ENCODE measurements at places on chromosomes 2 and 18. TPM values are rescaled to one million over a fixed set of nuclear protein-coding genes. Genes with fewer than 3 reads are reported as not detected.
A peak's percentile ranks its signal among the peaks of the same experiment; 100 is the strongest.

DNA sequence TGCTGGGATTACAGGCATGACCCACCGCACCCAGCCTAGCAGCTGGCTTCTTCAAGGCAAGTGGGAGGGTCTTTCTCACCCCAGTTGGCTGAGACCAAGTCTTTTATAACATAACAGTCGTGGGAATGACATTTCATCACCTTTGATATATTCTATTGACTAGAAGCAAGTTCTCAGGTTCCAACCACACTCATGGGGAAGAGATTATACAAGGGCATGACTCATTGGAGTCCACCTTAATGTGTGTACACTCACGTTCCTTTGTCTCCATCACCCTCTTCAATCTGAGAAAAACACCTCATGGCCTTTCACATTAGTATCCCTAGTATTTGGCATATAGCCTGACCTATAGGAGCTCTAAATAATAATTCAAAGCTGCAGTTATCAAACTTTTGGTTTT lies 2.8 kb upstream of the BBS5 start:
- no peak for DNase-seq

DNA sequence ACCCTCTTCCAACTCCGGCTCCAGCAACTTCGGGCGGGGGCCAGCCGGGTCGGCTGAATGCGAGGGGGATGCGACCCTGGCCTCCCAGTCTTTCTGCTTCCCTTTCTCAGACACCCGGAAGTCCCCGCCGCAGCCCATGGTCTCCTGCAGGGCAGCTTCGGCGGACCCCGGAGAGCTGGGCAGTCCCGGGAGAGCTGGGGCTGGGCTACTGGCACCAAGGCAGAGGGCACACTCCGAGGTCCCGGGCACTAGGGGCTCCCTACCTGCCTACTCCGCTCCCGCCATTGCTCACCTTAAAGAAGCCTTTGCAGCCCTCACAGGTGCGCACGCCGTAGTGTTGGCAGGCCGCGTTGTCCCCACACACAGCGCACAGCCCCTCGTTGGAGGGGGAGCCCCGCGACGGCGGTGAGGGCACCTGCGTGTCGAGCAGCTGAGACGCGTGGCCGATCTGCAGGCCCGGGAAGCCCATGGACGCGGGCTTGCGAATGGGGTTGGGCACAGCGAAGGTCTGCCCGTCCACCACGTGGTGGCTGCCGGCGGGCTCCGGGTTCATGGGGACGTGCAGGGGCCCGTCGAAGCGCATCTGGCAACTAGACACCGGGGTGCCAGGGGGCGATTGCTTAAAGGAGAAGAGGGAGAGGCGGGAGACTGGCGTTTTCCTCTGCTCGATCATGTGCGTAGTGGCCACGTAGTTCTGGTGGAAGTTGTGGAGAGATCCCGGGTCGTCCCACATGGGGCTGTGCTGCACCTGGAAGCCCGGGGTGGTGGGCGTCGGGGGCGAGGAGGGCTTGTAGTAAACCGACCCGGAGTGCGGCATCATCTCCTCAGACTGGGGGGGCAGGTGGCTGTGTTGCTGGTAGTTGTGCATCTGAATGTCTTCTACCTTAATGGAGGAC lies 3.2 kb downstream of the NR4A2 start:
- DNase-seq: no peak

DNA sequence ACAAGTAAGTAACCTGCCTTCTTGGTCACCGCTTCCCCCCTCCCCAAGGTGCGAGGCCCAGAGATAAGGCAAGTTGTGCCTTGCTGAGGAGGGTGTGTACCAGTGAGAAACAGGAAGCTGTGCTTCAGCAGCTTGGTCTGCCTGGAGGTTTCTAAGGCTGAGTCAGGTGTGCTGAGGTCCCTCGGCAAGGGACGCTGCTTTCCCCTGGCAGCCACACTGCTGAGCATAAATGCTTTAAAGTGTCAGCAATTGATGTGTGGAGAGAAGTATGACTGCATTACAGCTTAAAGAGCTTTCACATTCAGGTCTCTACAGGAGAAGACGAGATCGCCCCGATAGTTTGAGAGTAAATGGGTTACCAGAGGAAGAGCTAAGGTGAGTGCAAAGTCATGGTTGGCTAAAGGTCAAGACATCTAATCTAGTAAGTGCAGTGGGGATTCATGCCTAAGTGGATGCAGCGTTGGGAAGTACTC lies 86.9 kb downstream of the LIMS1 start:
- peak; percentile 88 for DNase-seq

DNA sequence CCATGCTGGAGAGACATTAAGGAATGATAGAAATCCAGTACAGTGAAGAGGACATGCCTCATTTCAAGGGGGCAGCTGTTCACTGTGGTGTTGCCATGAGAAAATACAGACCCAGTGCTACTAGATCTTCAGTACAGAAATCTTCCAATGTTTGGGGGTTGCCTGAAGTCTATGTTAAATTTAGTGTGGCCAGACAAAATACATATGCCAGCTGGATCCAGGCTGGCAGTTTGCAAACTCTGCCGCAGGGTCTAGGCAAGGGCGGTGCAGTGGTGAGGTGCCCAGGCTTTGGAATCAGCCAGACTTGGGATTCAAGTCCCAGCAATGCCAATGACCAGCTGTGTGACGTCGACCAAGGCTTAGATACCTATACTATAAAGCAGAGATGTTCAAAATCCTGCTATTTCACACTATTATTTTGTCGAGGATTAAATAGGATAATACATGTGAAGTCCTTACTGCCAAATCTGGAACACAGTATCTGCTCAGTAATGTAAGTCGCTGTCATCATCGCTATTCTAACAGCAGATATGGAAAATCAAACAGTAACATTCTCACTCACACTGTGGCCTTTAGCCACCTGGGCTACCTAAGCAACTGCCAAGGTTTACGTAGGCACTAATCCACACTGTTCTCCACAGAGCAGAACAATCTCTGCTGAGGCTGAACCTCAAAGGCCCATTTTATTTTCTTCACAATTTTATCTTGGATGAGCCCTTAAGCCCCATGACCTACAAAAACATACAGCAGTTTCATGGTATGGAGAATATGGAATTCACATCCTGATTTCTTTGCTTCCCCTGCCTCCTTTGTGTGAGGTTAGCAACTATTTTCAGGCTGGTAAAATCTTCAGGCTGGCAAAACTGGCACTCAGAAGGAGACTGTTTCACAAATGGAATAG lies 5.9 kb upstream of the TMSB10 start:
- DNase-seq: no peak

DNA sequence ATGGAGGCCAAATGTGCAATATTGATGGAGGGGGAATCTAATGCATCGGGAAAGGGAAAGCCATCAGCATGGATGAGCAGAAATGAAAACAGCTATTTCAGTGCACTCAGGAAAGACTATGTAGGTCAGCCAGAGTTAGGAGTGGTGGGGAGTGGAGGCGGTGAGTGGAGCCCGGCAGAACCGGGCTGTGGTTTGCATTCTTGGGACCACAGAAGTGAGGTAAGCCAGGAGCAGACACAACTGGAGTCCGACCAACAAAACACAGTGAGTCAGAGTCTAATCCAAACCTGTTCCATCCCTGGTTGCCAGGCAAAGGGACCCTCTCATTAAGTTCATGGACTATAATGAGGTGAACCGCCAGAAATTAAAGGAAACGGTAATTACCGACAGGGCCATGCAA lies 61.1 kb upstream of the RAB12 start:
- no peak for DNase-seq

- DNase-seq: peak; percentile 74
These were observed 55.7 kb downstream of the DNMT3A start for GRCh38 chr2:25286025-25286400.

GRCh38 chr2:48532824-48533223 lies 2.9 kb downstream of the STON1 start:
- no peak for DNase-seq

DNA sequence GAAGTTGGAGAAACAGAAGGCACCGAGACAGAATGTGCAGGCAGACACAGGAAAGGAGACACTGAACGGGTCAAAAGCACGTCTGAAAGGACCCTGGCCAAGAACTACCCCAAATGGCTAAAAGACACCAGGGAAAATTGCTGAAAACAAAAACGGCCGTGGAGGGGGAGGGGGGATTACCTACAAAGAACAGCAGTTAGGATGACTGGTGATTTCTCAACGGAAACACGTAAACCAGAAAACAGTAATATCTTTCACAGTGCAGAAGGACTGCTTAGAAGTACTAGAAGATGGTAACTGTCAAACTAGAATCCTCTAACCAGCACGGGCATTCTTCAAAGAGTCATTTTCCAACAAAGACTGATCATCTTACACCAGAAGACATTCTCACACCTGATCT lies 142.6 kb downstream of the HDAC4 start:
- DNase-seq: no peak

- DNase-seq: no peak
These were observed 54.5 kb upstream of the DAPL1 start for GRCh38 chr2:158740621-158741020.

DNA sequence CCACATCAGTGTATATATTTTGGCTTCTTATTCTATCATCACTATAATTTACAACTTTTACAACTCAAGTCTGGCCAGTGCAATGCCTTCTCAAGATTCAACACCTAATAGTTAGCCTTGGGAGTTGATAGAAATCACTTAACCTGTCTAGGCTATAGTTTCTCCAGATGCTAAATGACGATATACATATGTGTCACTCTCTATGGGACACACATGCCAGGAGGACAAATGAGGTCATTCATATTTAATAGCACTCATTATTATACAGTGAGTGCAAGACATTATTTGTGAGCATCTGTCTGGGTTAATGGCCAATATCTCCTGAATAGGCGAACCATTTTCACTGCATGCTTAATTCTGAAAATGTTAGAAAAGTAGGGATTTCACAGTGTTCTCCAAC lies 89.8 kb downstream of the ALK start:
- no peak for DNase-seq

- DNase-seq: no peak
These were observed at the start of gene SERPINB10 for GRCh38 chr18:63907664-63908063. Gene SERPINB10 (plus strand): TSS chr18:63907958. CDS start chr18:63915511, 7,553 bp downstream.

GRCh38 chr18:12947285-12948049 lies at the start of gene SEH1L:
Gene SEH1L (plus strand): TSS chr18:12948011. CDS start chr18:12948122, 111 bp downstream.
- DNase-seq: peak; percentile 100

GRCh38 chr2:144466637-144467036 lies 53.3 kb downstream of the ZEB2 start:
- no peak for DNase-seq

GRCh38 chr18:23852236-23853045 lies 162.1 kb upstream of the TTC39C start:
- no peak for DNase-seq

DNA sequence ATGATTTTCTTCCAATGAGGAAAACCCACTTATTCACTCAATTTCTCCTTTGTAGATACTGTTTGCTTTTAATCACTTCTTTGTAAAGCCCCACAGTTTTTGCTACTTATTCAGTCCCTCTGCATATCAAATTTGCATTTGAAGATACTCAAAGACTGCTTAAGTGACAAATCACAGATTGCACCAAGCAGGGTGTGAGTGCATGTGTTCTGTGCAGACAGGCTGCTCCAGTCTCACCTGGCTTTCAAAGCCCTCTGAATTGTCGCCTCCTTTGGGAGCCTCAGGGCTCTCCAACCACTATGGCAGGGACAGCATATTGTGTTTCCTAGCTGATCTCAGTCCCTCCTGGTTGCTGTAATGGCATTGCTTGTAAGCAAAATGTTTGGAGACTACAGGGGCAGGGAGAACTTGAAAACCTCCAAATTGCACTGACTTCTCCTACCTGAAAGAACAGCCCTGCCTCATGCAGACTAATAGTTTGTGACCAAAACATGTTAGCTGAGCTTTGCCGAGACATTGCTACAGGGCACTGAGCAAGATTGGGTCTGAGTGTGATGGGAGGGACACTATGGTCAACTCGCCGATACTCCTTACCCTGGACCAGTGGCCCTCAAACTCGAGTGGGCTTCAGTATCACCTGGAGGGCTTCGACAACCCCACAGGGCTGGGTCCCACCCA lies 96.8 kb downstream of the POLE4 start:
- DNase-seq: no peak

- no peak for DNase-seq
These were observed 406.5 kb downstream of the XIRP2 start for GRCh38 chr2:167294776-167295140.

DNA sequence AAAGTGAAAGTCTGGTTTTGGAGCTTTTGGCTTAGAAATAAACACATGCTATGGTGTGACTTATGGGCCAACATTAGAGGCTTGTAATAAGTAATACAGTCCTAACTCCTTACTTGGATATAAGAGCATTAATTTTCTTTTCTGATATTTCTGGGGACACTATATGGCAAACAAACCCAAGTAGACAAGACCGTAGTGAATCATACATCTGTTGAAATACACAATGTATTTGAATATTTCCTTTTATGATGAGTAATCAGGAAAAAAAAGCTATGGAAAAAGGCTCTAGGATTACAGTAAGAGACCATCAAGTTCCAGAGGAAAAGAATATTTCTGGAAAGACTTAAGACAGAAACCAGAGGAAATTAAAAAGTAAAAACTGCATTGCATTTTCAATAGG lies 146.0 kb upstream of the CYP26B1 start:
- no peak for DNase-seq

DNA sequence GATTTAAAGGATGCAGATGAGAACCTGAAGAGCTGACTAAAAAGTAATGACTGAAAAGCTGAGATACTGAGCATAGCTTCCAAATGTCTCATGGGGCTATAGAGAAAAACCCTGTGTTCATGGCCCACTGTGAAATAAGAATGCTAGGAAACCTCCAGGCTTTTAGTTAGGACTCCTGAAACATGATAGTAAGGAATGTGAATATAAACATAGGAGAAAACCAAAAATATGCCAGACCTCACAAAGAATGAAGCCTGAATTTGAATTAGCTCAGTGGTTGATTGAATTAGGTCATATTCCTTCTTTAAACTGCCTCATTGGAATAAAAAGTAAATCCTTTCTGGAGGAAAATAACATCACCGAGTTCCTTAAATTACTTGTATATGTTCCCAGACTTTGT lies 194.5 kb upstream of the NXPH2 start:
- no peak for DNase-seq

TMEM163 gene
- 0.12 TPM for total RNA-seq

COL5A2 gene
- total RNA-seq: 1.8 TPM

FAM237A gene
- not detected for total RNA-seq

IL37 gene
- total RNA-seq: not detected

AP1S3 gene
- total RNA-seq: 5.6 TPM

FHOD3 gene
- total RNA-seq: 0.28 TPM

Data from activated T-cell treated with anti-CD3 and anti-CD28 coated beads, Interleukin-2, amount 50 U/mL, for 72 hours (primary cell).